ENCODE measurements at places on chromosomes 4 and X.

- no peak for DNase-seq
- no peaks in the 10 kb centered on the region for H3K27me3 ChIP-seq
- no peaks in the 10 kb centered on the region for H3K4me1 ChIP-seq
Observed at GRCh38 chr4:66943112-66943511, 602.2 kb downstream of the CENPC start.

- H3K27me3 ChIP-seq, result no peaks in the 10 kb centered on the region
- H3K4me3 ChIP-seq, result no peak overlapping the region
- DNase-seq, result no peak
- H3K27ac ChIP-seq, result no peak overlapping the region
Observed at GRCh38 chr4:89299153-89299791, 8.3 kb downstream of the GPRIN3 start.

GRCh38 chrX:32745323-32745722 is 466.0 kb downstream of the DMD start:
- no peak overlapping the region for H3K27ac ChIP-seq
- no peak overlapping the region for H3K4me3 ChIP-seq
- H3K36me3 ChIP-seq, result no peaks in the 10 kb centered on the region
- no peaks in the 10 kb centered on the region for H3K27me3 ChIP-seq

DNA sequence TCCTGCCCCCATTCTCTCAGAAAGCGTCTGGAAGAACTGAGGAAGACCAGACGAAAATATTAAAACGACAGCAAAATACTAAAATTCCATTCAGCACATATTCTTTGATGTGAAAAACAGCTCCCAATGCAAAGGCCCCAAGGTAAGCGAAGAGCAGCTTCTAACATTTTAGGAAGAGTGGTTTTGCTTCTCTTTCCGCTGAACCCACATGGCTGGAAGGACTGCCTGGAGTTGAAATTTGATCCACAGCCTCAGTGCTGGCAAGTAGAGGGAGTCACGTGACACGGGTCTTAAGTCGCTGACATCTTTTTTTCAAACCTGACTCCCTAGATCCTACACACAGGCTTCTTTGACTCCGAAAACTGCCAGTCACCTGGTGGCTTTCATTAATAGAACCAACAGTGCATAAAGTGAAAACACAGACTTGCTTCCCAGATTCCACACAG is at the start of gene FAM13A:
FAM13A (minus strand) TSS at position 233 of the 446 bp plus-strand sequence; CDS start at position 12, 221 bp downstream.
- H3K27ac ChIP-seq, result no peak within 1 kb of the TSS
- H3K4me3 ChIP-seq, result peak within 1 kb of the TSS; percentile 2
- peaks cover 6% of the 10 kb centered on the region for H3K4me1 ChIP-seq
- DNase-seq, result peak; percentile 98
- no peaks in the 10 kb centered on the region for H3K27me3 ChIP-seq

DNA sequence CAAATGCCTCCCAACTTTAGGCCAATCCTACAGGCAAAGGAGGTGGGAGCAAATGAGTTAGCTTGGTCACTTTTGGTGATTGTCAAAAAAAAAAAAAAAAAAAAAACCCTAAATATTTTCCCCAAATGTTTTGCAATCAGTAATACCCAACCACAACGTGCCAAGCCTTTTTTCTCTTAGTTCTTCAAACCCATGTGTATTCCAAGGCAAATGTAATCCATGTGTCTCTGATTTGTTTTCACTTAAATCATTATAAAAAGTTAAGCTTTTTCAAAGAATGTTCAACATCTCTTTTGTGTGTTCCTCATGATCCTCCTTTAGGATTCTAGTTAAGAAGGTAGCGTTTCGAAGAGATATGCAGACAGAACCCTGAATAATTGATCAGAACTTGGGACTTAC is 328.4 kb downstream of the PAPSS1 start:
- no peaks in the 10 kb centered on the region for H3K36me3 ChIP-seq
- H3K27me3 ChIP-seq, result no peaks in the 10 kb centered on the region
- H3K27ac ChIP-seq, result no peak overlapping the region
- no peak overlapping the region for H3K4me3 ChIP-seq
- no peaks in the 10 kb centered on the region for H3K4me1 ChIP-seq

- no peaks in the 10 kb centered on the region for H3K27me3 ChIP-seq
- H3K36me3 ChIP-seq, result peaks cover 6% of the 10 kb centered on the region
- no peak overlapping the region for H3K27ac ChIP-seq
Observed at GRCh38 chr4:3114377-3114776, 39.9 kb downstream of the HTT start.

DNA sequence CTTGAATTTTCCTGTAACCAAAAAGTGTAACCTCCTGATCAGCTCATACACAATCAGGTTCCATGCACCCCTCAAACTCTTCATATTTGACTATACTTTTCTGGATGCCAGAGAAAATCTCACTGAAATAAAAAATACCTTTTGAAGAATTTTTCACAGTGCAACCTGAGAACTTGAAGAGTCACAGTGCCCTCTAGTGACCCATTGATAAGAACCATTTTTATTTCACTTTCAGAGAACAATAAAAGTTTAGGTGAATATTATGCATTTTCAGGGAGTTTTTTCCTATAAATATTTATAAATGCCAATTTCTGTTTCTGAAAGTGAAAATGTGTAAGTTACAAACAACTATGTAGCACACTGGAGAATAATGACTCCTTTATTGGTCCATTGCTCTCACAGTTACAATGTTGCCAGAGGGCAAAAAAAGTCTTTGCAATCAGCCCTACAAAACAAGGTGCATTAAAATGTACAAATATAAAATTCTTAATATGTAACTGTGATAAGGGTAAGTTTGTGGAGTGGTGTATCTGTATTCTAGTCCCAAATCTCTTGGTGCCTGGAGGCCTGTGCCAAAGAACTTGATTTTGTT is 153.6 kb upstream of the INTU start:
- peak; percentile 52 for DNase-seq
- H3K27ac ChIP-seq, result no peak overlapping the region
- no peaks in the 10 kb centered on the region for H3K4me1 ChIP-seq
- no peaks in the 10 kb centered on the region for H3K27me3 ChIP-seq
- no peak overlapping the region for H3K4me3 ChIP-seq
- H3K36me3 ChIP-seq, result no peaks in the 10 kb centered on the region

- no peak overlapping the region for H3K27ac ChIP-seq
- H3K4me1 ChIP-seq, result no peaks in the 10 kb centered on the region
- no peaks in the 10 kb centered on the region for H3K27me3 ChIP-seq
- DNase-seq, result no peak
Observed at GRCh38 chr4:129747756-129748155, 651.8 kb downstream of the C4orf33 start.

DNA sequence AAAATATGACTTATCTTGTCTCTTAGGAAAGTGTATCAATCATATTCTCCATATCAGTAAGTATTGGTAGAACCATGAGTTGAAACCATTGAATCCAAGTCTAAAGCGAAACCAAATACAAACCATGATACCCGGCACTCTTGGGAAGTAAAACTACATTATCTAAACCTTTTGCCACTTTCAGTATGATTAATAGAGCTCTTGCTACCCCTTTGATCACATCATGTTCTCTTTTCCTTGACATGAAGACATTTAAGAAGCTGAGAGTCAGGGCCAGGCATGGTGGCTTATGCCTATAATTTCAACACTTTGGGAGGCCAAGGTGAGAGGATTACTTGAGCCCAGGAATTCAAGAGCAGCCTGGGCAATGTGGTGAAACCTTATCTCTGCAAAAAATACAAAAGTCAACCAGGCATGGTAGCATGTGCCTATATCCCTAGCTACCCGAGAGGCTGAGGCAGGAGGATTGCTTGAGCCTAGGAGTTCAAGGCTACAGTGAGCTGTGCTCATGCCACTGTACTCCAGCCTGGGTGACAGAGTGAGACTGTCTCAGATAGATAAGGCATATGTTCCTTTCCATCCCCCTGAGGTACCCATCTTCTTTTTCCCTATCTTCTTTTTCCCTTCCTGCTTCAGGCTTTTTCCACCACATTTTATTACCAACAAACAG is 45.4 kb downstream of the CEP135 start:
- H3K4me3 ChIP-seq, result no peak overlapping the region
- H3K4me1 ChIP-seq, result no peaks in the 10 kb centered on the region
- H3K27ac ChIP-seq, result no peak overlapping the region
- H3K27me3 ChIP-seq, result no peaks in the 10 kb centered on the region
- H3K36me3 ChIP-seq, result no peaks in the 10 kb centered on the region
- DNase-seq, result no peak

DNA sequence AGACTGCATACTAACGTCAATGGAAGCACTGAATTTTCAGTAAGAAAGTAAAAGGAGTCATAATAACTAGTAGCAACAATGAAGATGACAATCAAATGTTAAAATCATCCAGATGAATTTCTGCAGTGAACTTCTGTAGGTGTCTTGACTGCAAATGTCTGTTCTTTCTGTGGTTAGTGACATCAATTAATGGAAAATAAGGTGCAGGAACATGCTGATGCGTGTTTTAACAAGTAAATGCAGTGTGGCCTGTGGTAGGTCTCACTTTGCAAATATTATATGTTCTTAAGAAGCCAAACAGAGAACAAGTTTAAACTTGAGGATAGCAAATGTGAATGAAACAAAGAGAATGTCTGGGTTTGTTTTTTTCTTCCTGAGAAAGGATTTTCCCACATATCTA is 2.6 kb upstream of the DTHD1 start:
- DNase-seq, result no peak
- H3K27ac ChIP-seq, result no peak overlapping the region
- H3K4me1 ChIP-seq, result peaks cover 5% of the 10 kb centered on the region
- H3K4me3 ChIP-seq, result no peak overlapping the region
- no peaks in the 10 kb centered on the region for H3K27me3 ChIP-seq

DNA sequence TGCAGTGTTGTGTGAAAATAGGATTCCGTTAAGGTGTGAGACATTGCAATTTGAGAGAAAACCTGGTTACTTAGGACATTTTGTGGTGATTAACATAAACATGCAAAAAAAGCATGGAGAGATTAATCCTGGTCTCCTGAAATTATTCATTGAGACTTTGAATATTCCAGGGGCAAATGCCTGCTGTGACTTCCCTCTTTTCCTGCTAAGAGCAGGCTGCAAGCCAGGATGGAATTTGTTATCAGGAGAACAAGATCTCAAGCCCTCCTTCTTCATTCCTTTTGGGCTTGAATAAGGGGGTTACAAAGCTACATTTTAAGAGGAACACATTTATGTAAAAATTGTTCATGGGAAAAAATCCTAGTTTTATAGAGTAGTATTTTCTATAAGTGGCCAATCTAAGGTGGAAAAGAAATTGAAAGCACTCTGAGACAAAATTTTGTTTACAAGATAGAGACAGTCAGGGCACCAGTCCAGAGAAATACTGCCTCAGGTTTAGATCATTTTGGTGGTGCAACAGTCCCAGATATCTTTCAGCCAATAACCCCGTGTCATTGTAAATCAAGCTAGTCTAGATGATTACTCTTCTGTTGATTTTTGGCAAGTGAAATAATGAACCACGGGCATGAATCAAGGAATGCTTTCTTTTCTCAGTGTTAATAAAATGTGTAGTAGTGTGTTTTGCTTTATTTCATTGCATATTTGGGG is 1528.3 kb upstream of the AGA start:
- no peaks in the 10 kb centered on the region for H3K36me3 ChIP-seq
- DNase-seq, result peak; percentile 59
- H3K27ac ChIP-seq, result no peak overlapping the region
- H3K27me3 ChIP-seq, result no peaks in the 10 kb centered on the region

DNA sequence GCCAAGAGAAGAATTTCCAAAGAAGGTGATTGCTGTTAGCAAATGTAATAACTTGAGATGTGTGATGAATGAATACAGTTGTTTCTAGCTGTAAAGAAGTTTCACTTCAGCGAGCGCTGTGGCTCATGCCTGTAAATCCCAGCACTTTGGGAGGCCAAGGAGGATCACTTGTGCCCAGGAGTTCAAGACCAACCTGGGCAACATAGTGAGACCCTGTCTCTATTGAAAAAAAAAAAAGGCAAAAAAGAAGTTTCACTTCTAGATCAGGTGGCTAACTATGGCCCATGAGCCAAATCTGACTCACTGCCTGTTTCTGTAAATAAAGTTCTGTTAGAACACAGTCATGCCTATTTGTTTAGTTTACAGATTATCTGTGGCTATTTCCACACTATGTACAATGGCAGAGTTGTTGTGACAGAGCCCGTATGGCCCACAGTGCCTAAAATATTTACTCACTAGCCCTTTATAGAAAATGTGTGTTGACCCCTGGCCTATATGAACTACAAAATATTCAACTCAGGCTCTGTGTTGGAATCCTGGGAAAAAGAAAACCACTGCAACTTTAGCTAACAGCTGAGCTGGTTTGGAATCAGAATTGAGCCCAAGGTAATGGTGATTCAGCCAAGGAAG is 54.1 kb upstream of the PRPS1 start:
- H3K27me3 ChIP-seq, result no peaks in the 10 kb centered on the region
- no peak for DNase-seq
- H3K4me3 ChIP-seq, result no peak overlapping the region

GRCh38 chr4:122733787-122734120 is 1.2 kb downstream of the BBS12 start:
- H3K36me3 ChIP-seq, result no peaks in the 10 kb centered on the region
- no peaks in the 10 kb centered on the region for H3K4me1 ChIP-seq
- H3K27ac ChIP-seq, result no peak overlapping the region
- no peaks in the 10 kb centered on the region for H3K27me3 ChIP-seq
- no peak for DNase-seq

DNA sequence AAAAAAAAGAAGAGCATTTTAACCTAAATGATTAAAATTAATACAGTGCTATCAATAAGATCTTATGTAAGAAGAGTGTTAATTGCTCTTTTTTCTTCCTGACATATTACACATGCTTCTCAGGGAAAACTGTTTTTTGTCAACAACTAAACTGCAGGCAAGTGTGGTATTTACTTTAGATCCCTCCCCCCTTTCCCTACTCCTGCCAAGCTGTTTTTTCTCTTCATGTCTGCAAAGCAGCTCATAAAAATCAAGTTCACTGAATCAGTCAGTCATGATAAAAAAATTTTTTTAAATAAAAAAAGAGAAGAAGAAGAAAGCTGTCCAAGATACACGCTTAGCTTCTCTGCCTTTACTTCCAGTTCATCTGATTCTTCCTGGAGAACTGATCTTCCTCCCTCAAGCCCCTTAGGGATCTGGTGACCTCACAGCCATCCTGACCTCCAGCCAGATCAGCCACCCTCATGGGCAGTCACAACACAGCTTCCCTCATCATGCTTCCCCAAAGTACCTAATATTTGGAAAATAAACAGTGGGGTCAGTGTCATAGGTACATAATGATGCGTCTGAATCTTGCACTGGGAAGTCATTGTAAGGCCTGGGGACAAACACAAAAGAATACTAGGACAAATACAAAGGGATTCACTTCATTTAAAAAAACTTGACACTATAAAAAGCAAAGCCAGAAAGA is 87.0 kb downstream of the ZNF827 start:
- H3K4me1 ChIP-seq, result peaks cover 2% of the 10 kb centered on the region
- no peak overlapping the region for H3K4me3 ChIP-seq

- no peak overlapping the region for H3K27ac ChIP-seq
- H3K36me3 ChIP-seq, result peaks cover 3% of the 10 kb centered on the region
- no peaks in the 10 kb centered on the region for H3K27me3 ChIP-seq
- no peaks in the 10 kb centered on the region for H3K4me1 ChIP-seq
- H3K4me3 ChIP-seq, result no peak overlapping the region
Observed at GRCh38 chr4:153297116-153297515, 47.4 kb upstream of the MND1 start.

Measured in mesendoderm (in vitro differentiated cells).